Head of caudate nucleus (tissue), 42 donors: ENCODE measurements at places on chromosomes 3 and 15.

- DNase-seq: no peak
Observed at GRCh38 chr3:3744826-3745225, 54.4 kb upstream of the LRRN1 start.

DNA sequence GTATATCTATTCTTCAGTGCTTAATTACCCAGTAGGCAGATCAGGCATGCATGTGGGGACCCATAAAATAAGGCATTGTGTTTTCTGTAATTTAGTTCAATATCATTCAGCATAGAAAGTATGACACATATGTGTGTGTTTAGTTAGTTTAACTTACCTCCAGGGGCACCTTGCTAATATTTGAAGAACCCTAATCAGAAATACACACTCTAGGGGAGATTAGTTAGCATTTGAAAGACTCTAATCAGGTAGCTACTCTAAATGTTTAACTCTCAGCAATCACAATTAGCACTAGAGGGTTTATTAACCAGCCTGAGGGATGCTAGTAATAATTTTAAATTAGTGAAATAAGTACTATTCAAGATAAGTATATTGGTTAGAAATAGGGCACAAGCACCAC is 104.5 kb downstream of the ECT2 start:
- DNase-seq: no peak

DNA sequence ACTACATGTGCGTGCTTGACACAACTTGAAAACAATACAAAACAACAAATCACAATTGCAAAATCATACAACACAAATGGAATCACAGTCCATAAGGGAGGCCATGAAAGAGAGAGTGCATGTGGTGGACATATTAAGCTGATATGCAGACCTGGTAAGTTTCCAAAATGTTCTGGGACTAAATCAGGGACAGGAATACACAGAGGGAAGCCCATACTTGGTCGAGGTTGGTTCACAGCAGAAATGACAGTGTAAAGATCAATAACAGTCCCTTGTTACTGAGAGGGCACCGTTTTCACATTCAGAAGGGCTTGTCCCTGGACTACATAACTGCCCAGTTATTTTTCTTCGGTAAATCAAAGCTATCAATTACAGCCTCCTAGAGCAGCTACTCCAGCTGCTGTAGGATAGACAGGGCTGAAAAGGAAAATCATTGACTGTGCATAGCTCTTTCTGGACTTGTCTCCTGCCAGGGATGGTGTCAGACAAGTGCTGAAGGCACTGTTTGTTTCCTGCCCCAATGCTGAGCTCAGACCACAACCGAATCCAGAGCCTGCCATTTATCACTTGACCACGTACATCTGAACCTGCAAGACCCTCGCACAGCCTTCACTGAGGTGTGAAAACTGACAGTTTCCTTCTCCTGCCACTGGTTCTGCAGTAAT is 79.5 kb upstream of the KCNMB2 start:
- no peak for DNase-seq

- DNase-seq: no peak
Observed at GRCh38 chr15:34610354-34610753, 26.9 kb upstream of the GOLGA8B start.

GRCh38 chr15:60887139-60887538 is 342.0 kb downstream of the RORA start:
- no peak for DNase-seq

DNA sequence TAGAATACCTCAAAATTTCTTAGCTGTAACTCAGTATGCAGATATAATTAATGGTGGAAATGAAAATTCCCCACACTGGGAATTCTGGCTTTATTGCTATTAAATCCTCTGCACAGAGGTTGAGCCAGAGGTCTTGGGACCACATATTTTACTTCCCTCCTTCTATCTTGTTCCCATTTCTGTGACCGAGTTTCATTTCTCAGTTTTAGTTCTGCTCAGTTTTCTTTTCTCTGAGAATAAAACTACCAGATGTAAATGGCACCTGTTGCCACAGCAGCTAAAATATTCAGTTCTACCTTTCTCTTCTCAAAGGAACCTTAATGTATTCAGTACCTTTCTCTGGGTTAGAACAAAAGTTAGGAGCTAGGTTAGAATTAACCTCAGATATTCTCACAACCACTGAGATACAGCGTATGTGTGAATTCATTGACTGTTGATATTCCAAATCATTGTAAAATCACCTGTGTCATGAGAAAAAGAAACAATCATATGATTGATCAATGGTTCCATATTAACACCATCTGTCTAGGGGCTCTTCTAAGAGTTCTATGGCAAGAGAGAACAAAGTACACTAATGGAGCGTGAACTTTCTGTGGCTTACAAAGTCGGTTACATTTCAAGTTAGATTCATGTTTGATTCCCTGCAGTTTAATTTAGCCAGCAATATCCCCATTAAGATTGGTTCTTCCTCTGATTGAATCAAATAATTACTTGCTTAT is 374.1 kb downstream of the EFHB start:
- DNase-seq: no peak

DNA sequence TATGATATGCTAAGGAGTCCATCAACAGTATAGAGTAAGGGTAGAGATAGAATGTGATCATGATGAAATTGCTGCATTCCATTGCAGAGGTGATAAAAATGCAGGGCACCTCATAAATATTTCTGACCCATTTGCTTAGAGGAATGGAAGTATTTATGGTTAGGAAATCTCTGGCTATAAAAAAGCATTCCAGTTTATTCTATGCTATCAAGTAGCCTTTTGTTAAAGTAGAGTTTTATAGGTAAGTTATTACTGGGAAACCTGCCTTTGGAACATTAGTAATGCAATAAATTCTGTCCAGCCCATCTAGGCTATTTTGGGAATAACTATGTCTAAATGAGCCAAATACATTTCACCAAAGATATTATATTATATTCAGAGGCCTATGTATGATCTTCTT is 19.8 kb upstream of the STRIT1 start:
- no peak for DNase-seq

DNA sequence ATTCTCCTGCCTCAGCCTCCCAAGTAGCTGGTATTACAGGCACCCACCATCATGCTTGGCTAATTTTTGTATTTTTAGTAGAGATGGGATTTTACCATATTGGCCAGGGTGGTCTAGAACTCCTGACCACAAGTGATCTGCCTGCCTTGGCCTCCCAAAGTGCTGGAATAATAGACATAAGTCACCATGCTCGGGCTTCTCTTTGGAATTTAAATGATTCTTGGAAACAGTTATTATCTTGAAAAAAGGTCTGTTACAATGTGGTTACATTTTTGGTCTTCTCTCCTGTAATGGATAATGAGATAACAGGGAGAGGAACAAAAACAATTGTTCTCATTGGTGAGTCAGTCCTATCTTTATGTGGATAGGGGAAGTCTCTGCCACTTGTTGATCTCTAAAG is 59.8 kb upstream of the AADACL2 start:
- no peak for DNase-seq

DNA sequence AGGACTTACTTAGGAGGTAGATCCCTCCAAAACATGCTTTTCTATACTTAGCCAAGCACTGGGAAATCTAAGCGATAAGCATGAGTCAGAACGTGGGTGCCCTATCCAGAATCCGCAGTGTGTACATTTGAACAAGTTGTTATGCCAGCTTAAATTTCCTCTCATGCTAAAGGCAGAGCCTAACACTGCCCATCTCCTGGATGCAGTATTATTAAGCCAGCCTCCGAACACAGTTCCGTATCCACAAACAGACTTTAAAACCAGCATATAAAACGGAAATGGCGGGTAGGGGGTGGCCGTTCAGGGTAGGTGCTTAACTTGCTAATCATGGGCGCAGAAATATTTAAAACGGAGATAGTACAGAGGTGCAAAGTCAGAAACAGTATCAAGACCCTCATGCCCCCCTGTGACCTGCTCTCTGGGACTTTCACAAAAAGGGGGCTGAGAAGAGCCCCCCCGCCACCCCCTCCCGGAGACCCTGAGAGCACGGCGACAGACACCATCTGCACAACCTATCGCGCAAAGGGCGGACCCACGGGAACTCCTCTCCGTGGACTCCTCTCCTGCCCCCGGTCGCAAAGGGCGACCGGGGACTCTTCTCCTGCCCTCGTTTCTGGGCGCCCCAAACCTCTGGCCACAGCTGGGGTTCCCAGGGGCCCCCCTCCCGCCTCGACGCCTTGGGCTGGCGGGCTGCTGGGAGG is 889 bp upstream of the LRRIQ4 start:
- peak; percentile 47 for DNase-seq

GRCh38 chr3:126381966-126382365 is 12.7 kb upstream of the CFAP100 start:
- no peak for DNase-seq

DNA sequence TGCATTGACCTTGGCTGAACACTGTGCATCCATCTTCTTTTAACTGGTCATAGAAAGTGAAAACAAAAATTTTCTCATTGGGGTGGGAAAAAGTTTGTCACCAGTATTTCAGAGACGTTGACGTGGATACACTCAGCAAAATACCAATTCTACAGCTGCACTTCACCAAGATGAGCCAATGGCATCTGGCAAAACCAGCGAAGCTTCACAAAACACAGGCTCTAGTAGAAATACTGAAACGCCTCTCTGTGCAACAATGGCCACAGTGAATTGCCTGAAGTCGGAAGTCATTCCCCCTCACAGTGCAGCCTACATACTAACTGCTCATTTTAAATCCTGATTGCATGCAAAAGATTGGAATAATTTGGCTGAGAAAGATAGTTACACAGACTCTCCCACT is 17.0 kb downstream of the PCYT1A start:
- DNase-seq: peak; percentile 39

GRCh38 chr3:197426121-197426566 is 127.7 kb upstream of the DLG1 start:
- DNase-seq: no peak

GRCh38 chr3:66303491-66303901 is 82.7 kb downstream of the SLC25A26 start:
- DNase-seq: no peak

DNA sequence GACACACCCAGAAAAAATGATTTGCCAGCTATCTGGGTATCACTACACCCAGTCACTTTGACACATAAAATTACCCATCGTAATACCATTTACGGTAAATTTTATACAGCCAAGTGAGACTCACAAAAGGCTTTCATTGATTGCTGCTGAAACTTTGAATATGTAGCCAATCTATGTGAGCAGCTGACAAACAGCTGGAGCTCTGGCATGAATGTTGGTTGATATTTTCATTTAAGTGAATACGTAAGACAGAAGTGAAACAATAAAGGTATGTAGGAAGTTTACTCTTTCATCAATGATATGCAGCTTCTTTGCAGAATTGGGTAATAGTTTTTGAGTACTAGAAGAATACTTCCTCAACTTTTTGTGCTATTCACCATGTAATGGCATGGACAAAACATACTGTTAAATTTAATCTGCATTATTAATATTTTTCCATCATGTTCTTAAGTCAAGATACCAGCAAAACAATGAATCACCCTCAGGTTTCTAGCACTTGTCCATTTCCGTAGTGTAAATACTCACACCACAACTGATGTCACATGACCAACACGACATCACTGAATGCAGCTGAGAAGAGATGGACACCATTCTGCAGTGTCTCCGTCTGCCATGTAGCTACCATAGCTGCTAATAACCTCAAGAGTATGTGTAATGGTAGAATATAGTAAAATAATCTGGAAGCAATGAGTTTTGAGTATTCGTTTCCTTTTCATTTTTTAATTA is 205.9 kb upstream of the HES1 start:
- no peak for DNase-seq

DNA sequence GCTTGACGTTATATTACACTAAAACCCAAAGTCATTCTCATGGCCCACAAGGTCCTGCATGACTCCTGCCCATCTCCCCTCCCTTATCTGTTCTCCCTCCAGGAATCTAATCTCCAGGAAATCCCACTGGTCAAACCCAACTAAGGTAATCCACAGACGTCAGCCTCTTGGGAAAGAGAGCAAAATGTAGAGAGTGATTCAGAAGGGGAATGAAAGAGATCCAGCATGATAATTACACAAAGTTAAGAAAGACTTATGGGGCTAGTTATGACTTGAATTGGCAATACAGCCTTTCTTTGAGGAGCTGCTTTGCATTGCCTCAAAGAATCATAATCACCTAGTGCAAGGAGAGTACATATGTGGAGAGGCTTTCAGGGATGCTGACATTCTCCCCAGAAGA is 137.8 kb upstream of the MYRIP start:
- no peak for DNase-seq

GRCh38 chr15:42593143-42593542 is 17.7 kb downstream of the STARD9 start:
- no peak for DNase-seq

GRCh38 chr15:66252685-66253417 is 699 bp downstream of the MEGF11 start:
- peak; percentile 31 for DNase-seq

- no peak for DNase-seq
Observed at GRCh38 chr3:11820531-11821041, 26.1 kb downstream of the TAMM41 start.

GRCh38 chr3:164200053-164200823 is 878.1 kb downstream of the SI start:
- DNase-seq: no peak

DNA sequence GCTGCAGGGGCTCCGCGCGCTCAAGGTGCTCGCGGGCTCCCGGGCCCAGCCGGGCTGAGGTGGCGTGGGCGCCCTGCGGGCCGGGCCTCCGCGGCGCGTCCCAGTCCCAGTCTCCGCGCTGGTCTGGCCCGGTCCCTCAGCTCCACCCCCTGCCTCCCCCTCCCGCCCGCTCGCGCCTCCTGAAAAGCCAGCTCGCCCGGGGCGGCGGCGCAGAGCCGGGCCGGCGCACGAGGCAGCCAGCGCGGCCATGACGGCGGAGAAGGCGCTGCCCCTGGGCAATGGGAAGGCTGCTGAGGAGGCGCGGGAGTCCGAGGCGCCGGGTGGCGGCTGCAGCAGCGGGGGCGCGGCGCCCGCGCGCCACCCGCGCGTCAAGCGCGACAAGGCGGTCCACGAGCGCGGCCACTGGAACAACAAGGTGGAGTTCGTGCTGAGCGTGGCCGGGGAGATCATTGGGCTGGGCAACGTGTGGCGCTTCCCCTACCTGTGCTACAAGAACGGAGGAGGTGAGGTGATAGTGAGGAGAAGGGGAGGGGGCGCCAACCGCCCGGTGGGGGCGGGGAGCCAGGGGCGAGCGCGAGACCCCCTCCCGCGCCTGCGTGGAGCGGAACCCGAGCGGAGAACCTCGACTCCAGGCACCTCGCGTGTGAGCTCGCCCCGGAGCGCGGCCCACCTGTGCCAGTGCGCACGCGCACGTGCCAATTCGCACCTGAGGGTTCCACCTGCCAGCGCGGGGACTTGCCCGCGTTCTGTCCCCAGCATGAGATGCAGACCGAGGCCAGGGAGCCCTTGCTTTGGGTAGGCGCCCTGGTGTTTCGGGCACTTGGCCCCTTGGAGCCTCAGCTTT is at the start of gene SLC6A11:
TSS of gene SLC6A11 (plus strand) at position 210 of the 844 bp plus-strand sequence. CDS start at position 248, 38 bp downstream.
- DNase-seq: peak; percentile 38

DNA sequence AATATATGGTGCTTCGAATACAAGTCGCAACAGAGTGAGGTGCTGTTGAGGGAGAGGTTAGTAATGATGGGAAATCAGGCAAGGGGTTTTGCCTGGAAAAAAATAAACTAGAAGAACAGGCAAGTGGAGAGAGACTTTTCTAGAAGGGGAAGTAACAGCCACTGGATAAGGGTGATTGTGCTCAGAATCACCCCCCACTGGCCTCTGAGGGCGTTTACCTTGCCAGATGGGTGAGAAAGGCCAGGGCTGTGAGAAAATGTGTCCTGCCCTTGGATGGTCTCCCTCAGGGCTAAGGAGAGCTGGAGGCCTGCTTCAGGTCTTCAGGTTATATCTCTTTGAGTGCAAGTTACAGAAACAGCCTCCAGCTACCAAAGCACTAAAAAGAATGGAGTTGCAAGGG is 151.8 kb downstream of the MEX3B start:
- no peak for DNase-seq

GRCh38 chr3:38315488-38316230 is 30.9 kb upstream of the XYLB start:
- no peak for DNase-seq
